ENCODE measurements at places on chromosomes 1 and 21. TPM values are rescaled to one million over a fixed set of nuclear protein-coding genes. Genes with fewer than 3 reads are reported as not detected.

DNA sequence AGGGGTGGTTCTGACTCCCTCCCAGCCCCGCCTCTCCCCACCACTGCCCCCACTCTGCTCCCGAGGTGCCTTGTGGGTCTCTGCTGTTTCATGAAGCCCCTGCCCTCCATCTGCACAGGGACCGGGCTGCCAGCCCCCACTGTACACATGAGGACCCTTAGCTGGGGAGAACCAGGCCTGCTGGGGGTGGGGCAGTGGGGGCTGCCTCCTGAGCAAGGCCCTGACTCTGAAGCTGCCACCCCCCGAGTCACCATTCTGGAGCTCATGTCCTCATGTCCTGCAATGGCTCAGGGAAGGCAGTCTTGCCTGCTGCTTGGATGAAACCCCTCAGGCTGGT lies 8.4 kb downstream of the HES3 start:
- DNase-seq, result no peak

DNA sequence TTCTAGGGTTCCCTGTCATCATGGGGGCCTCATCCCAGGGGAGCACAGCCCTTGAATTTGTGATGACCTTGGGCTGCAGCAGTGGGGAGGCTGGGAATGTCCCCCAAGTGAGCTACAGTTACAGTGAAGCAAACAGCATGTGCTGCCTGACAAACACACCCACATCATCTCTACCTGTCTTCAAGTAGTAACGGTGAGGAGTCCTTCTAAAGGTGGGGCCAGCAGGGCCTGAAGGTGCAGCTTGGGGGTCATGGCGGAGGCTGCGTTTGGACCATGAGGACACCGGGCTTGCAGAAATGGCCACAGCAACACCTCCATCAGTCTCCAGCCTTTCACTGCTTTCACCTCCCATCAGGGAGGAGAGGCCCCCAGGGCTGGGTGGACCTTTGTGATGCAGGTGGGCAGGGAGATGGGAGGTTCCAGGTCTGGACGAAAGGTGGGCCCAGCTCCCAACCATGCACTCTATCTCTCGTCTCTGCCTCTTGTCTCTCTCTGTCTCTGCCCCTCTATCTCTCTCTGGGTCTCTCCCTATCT lies 55.7 kb downstream of the WNT9A start:
- no peak for DNase-seq

- DNase-seq, result no peak
Measured at GRCh38 chr1:91454136-91454535, 46.5 kb upstream of the CDC7 start.

DNA sequence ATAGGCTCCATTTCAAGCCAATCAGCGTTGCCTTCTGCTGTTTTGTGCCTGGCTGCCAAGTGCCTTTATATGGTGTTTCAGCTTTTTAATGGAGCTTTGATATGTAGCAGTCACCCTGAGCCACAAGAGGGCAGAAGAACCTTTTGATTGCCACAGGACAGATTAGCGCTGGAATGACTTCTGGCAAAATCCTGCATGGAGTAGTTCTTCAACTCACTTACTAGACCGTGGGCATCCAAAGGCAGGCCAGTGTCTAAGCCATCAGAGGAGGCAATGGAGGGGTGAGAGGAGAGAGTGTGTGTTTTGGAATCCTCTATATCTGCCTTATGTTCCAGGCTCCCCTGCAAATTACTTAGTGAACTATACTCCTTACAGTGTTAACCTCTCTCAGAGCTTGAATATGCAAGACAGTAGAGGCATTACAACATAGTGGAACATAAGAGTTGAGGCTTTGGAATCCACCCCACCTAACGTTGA lies 56.2 kb downstream of the ST3GAL3 start:
- peak; percentile 69 for DNase-seq

DNA sequence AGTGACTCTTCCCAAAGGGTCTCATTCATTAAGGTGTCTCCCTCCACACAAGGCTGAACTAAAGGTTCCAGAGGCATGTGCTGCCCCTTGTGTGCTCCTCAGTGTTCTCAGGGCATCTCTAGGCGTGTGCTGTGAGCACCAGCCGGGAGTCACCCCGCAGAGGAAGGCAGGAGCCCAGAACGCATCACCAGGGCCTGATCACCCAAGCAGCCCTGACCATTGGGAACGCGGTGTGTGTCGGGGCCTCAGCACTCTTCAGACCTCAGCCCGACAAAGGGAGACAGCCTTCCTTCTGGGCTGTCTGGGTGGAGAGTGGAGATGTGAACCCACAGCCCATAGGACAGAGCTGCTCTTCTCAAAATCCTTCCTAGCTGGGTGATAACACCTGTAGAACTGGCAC lies 9.1 kb downstream of the SLC37A1 start:
- DNase-seq, result no peak

DNA sequence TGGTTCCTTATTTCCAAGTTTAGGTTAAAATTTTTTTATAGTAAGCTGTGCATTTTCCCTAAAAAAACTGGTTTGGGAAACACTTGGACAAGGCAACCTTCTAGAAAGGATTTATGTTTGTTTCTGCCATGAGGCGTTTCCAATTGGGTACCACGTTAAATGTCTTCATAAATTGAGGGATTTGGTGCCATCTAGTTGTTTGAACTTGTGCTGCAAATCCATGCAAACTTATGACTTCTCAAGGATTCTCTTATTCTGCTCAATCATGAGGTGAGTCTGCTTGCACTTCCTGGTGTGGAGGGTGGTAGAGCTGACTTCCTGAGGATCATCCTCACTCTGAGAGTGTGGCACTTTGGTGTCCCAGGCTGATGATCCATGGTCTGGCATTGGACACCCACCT lies 123.3 kb downstream of the PCNX2 start:
- peak; percentile 2 for DNase-seq

DNA sequence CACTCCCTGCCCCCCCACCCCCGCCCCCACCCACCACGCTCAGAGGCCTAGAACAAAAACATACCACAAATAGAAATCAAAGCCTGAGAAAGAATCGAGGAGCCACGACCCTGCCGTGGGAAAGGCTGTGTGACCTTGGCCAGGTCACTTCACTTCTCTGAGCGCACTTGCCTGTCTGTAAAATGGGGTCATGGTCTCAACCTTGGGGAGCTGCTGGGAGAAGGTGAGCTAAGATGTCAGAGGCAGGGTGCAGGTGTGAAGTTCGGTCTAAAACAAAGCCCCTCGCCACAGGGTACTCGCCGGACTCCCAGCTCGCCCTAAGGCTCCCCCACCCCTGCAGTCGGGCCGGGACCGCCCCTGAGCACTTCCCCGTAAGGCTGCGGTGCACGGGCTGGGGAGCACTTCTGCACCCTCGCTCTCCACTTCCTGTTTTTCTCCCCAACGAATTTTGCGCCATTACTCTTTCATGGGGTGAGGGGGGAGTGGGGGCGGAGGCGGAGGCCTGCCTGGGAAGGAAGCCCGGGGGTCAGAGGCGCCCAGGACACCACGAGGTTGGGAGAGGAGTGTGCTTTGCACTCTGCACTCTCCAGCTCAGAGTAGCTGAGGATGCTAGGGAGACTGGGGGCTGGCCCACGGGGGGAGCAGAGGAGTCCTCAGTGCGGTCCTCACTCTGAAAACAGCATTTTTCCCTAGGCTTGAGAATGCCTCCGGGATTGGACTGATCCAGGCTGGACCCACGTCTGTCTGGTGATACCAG lies 21.9 kb upstream of the PIK3CD start:
- peak; percentile 21 for DNase-seq

DNA sequence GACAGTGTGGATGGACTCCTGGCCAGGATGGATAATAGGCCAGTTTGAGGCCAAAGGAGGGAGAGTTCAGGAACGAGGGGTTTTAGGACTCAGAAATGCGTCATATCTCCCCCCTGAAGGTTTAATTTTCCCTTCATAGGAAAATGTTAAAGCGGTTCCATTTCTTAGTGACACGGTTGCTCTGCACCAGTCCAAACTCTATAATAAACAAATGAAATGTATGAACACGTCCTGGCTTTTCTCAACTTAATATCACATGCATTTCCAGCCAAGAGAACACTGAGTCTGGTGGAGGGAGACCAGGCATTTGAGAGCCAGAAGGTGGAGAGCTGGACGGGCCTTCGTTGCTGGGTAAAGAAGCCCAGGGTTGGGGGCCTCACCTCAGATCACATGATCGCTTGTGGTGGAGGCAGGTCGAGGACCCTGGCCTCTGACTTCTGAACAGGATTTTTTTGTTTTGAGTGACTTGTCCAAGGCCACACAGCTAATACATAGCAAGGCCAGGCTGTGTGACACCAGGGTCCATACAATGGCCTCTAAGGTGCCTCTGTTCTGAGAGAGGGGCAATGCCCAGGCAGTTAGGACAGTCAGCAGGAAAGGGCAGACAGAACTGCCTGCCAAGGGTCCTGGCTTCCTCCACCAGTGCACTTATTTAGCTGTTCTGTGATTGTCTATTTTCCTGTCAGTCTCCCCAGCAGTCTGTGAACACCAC lies 11.4 kb downstream of the SLC1A7 start:
- DNase-seq, result no peak

DNA sequence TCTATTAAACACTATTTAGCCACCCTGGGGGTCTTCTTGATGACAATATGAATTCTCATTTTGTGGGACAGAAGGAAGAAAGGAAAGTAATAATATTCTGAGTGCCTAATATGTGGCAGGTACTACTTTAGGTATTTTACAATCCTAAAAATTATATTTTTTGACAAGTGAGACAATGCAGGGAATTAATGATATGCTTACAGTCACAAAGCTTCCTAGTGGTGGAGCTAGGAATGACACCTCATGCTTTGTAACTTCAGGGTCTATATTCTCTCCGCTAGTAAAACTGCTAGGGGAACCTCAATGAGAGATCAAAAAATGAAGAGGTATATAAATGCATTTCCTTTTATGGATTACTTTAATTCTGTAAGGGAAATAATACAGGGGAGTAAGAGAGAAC lies 44.3 kb downstream of the TPR start:
- no peak for DNase-seq

DNA sequence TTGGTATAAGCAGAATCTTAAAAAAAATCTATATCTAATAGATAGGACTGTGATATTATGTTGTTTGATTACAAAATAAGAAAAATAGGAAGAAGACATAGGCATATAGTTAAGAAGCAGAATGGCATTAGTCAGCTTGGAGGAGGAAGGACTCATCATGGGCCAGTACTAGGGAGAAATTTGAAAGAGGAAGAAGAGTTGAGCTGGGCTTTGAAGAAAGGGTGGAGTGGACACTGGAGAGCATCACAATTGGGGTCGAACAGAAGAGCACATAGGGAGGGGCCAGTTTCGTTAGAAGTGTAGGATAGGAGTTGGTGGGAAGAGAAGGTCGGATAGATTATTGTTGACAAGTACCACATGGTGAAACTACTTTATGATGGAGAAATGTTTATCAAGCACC lies 129.3 kb downstream of the CACHD1 start:
- no peak for DNase-seq

DNA sequence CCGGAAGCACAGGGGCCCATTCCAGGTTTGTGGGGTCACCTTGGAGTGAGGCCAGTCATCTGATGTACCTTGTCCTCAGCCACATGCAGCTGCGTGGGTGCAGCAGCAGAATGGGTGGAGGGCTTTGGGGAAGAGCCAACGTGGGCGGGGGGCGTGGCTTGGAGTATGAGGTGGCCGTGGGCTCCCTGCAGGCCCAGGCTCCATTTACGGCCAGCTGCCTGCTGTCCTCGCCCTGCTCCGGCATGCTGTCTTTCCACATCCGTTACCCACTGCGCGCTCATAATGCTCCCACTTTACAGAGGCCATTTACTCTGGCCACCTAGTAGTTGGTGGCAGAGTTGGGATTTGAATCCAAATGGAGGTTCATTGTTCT lies 27.8 kb upstream of the TINAGL1 start:
- DNase-seq, result peak; percentile 51

Gene SLAMF9
- 0.33 TPM for polyA plus RNA-seq

Gene DYNLT5
- polyA plus RNA-seq, result 3.3 TPM

Gene PGLYRP4
- 0.31 TPM for polyA plus RNA-seq

Gene FRRS1
- 6.2 TPM for polyA plus RNA-seq

Gene RGS8
- polyA plus RNA-seq, result 0.19 TPM

Gene COL8A2
- 1.8 TPM for polyA plus RNA-seq
